Activated T-cell treated with anti-CD3 and anti-CD28 coated beads, Interleukin-2, amount 50 U/mL, for 72 hours (primary cell): ENCODE measurements at places on chromosomes 16 and 17. TPM values are rescaled to one million over a fixed set of nuclear protein-coding genes. Genes with fewer than 3 reads are reported as not detected.

DNA sequence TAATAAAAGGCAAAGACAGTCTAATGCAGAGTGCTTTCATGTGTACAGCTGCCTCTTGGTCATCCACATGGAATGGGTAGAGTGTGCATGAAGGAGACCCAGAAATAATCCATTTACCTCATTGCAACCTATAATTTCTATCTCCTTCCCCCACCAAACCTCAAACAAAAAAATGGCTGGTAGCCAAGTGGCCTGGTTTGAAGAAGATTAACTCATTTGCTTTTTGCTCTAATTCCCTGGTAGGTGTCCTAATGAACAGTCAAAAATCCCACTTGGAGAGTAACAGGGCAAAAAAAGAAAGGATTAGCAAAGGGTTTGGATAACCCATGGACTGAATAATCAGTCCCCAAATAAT, 13.0 kb upstream of the LYRM9 start:
- no peak for DNase-seq
- no peaks in the 10 kb centered on the region for H3K36me3 ChIP-seq
- no peaks in the 10 kb centered on the region for H3K4me1 ChIP-seq
- no peak overlapping the region for H3K4me3 ChIP-seq
- peaks cover 12% of the 10 kb centered on the region for H3K27me3 ChIP-seq

- H3K27me3 ChIP-seq = no peaks in the 10 kb centered on the region
- H3K4me1 ChIP-seq = no peaks in the 10 kb centered on the region
- no peak overlapping the region for H3K27ac ChIP-seq
- DNase-seq = no peak
- H3K4me3 ChIP-seq = no peak overlapping the region
These were observed 5.6 kb upstream of the SHMT1 start for GRCh38 chr17:18368946-18369345.

SOCS1 gene
- total RNA-seq = 126 TPM

GRCh38 chr17:81394921-81395599, at the start of gene BAHCC1:
TSS of gene BAHCC1 (plus strand) at chr17:81395457. CDS start at chr17:81399740, 4,283 bp downstream.
- DNase-seq = peak; percentile 96
- peaks cover 57% of the 10 kb centered on the region for H3K27me3 ChIP-seq
- H3K36me3 ChIP-seq = peaks cover 4% of the 10 kb centered on the region
- H3K27ac ChIP-seq = peak within 1 kb of the TSS; percentile 91

DNA sequence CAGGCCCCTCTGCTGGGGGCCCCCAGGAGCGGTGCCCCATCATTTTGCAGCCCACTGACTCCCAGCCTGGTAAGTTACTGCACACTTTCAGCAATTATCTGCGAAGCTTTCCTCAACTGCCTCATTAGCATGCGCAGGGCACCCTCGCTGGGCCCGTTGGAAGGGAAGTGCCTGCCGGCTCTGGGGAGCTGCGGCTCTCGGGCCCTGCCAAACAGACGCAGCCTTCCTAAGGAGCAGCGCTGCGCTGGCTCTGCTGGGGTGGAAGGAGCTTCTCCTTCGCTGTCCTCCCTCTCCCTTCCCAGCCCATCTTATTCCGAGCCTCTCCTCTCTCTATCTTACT, 71.0 kb downstream of the RBBP6 start:
- peaks cover 69% of the 10 kb centered on the region for H3K27me3 ChIP-seq
- no peaks in the 10 kb centered on the region for H3K36me3 ChIP-seq
- H3K4me3 ChIP-seq = peak overlapping the region; percentile 67
- no peak overlapping the region for H3K27ac ChIP-seq

GRCh38 chr17:49439673-49440571, 25.2 kb upstream of the PHB1 start:
- no peak overlapping the region for H3K4me3 ChIP-seq
- no peak for DNase-seq
- H3K27ac ChIP-seq = no peak overlapping the region
- no peaks in the 10 kb centered on the region for H3K36me3 ChIP-seq

DNA sequence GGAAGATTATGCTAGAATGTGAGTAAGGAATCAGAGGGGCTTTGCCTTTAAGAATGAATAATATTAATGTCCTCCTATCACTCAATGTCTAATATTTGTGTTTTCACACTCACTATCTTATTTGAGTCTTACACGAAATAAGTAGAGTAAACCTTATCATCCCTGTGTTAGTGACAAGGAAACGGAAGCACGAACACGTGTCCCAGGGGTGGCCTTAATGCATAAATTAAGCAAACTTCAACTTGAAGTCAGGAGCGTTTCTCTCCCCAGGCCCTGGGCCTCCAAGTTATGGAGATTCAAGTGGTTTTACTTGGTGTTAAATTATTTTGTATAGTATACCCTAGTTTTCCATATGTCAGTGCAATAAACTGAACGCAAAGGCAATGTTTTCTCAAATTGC, 96.0 kb downstream of the WDR59 start:
- H3K4me1 ChIP-seq = no peaks in the 10 kb centered on the region
- no peak for DNase-seq
- H3K27me3 ChIP-seq = no peaks in the 10 kb centered on the region
- H3K4me3 ChIP-seq = no peak overlapping the region
- H3K36me3 ChIP-seq = peaks cover 25% of the 10 kb centered on the region

ZNF624 gene
- 6.9 TPM for total RNA-seq

- H3K36me3 ChIP-seq = no peaks in the 10 kb centered on the region
- no peak overlapping the region for H3K4me3 ChIP-seq
- H3K27ac ChIP-seq = no peak overlapping the region
- no peaks in the 10 kb centered on the region for H3K27me3 ChIP-seq
- no peak for DNase-seq
These were observed 84.9 kb downstream of the TBC1D16 start for GRCh38 chr17:79950751-79951150.

TMC5 gene
- not detected for total RNA-seq
